RCC 7860 (cell line): ENCODE measurements at places on chromosomes 3 and 15.

GRCh38 chr3:46205286-46205960 is 2.7 kb downstream of the CCR1 start:
- DNase-seq: no peak

GRCh38 chr3:147380387-147380951 is 25.9 kb downstream of the ZIC4 start:
- DNase-seq: no peak

- no peak for DNase-seq
These were observed 8.8 kb upstream of the LRCH3 start for GRCh38 chr3:197782230-197782629.

DNA sequence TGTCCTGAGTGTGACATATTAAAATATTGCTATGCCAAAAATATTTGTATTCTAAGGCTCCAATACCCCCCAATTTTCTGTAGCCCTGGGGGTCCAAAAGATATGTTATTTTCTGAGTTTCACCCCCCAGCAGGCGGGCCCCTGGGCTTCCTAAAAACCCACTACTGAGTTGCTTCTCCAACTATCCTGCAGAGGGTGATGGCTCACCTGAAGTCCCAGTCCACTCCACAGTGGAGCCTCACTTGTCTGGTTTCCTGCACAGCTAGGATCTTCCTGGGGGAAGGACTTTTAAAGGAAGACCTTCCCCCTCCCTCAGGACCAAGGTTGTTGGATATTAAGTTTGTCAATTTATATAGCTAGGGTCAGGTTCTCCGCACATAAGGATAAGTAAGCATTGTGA is 1181.4 kb downstream of the ROBO2 start:
- DNase-seq: no peak

- DNase-seq: peak; percentile 14
These were observed 37.8 kb upstream of the SPTSSB start for GRCh38 chr3:161409069-161409468.

- no peak for DNase-seq
These were observed 27.2 kb upstream of the MEX3B start for GRCh38 chr15:82072926-82073537.

GRCh38 chr3:99972380-99973104 is 141.8 kb downstream of the FILIP1L start:
- no peak for DNase-seq

- DNase-seq: no peak
These were observed 217.9 kb downstream of the TBC1D2B start for GRCh38 chr15:77859491-77860060.

DNA sequence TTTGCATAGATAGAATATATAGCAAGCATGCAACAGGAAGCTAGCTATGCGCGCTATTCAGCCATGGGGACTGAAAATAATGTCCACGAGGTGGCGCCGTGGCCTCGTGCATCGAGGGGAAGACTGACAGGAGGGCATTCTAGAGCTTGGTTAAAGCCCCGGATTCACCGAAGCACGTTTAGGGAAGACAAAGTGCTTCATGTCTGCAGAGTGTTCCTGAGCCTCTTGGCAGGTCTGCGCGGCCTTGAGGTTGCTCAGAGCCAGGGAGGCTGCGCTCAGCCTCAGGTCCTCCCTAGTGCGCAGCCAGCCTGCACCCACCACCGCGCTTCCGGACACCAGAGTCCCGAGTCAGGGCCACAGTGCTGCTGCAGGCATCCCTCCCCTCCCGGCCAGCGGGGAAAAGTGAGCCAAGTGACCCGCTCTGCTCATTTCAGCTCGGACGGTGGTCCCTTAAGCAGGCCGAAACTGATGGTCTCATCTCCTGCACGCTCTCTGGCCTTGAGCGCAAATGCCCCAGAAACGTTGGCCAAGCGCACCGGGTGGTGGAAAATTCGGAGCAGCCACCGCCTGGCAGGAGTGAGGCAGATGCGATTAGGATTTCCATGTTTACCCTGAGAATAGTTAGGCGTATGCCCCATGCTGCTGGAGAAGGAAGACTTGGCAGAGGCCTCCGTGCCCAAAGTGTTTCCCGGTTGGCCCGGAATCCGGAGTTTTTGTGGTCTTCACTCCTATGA is 24.8 kb downstream of the GABRA5 start:
- DNase-seq: peak; percentile 16

GRCh38 chr15:90646662-90647305 is 70.4 kb upstream of the BLM start:
- no peak for DNase-seq

DNA sequence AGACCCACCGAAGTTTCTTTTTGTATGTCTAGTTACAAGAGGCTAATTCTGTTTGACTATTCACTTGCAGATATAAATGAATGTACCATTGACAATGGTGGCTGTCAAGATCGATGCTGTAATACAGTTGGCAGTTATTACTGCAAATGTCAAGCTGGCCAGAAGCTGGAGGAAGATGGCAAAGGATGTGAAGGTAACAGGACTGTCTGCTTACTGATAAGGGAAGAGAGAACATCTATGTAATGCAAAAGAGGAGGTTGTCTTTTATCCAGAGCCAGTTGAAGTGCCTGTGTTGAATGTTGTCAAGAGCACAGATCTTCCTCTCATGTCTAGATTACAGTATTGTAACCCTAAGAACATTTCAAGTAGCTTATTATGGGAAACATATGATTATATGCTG is 549.5 kb upstream of the GOLIM4 start:
- no peak for DNase-seq

GRCh38 chr3:156483426-156483825 is 71.5 kb downstream of the SSR3 start:
- DNase-seq: peak; percentile 83

DNA sequence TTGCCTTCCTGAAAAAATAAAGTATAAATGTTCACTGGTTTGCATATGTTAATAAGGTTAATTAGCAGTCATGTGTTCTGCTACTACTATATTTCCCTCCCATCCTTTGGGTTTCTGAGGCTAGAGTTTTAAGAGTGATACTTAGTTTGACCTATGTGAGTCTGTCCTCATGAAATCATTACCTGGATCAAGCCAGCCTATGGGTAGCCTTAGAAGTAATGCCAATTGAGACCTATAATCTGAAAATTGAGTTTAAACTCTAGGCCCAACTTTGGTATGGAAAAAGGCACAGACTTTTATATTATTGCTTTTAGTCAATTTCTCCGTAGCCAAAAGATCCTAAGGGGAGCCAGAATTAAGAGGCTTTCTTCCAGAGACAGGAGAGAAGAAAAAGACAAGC is 18.4 kb upstream of the SOX2 start:
- DNase-seq: no peak

DNA sequence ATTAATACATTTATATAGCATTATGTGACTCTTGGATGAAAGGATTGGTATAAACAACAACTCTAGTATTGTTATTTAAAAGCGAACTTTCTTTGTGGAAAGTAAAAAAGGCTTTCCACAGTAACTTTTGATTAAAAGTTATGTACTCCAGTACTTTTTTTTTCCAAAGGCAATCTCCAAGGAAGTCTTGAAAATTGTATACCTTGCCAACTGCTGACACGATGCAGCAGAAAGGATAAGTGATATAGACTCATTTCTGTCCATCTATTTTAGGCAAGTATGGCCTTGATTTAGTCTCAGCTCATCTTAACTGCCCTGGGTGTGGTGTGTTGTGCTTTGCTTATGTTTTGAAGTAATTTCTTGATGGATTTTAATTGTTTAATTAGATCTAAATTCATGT is 79.7 kb downstream of the OTOL1 start:
- DNase-seq: no peak

DNA sequence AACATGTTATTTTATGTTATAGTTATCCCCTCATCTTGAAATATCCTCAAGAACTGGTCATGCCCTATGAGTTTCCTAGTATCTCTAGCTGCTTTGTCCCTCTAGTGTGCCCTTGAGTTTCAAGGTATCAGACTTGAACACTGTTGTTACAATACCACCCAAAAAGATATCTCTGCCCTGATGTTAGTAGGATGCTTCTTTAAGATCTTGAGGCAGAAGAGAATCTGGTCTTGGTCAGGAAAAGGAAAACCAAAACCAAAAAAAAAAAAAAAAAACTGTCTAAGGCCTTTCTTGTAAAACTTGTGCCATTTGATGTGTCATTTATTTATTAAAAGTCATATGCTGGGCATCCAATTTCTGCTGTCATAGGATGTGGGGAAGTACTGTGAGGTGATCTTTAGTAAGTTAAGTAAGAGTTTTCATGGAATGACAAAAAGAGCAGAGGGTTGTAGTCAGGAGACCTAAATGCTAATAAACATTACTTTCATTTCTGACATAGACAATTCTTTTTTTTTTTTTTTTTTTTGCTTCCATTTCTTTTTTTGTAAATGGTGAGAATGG is 229.7 kb downstream of the NECTIN3 start:
- DNase-seq: no peak

- no peak for DNase-seq
These were observed 505.7 kb upstream of the IL12A start for GRCh38 chr3:159482994-159483367.

- DNase-seq: no peak
These were observed 12.0 kb upstream of the DAPK2 start for GRCh38 chr15:64058279-64058678.

GRCh38 chr15:84878504-84878903 is 6.0 kb upstream of the SLC28A1 start:
- DNase-seq: no peak

GRCh38 chr15:97953748-97954147 is 6.8 kb upstream of the ARRDC4 start:
- no peak for DNase-seq

DNA sequence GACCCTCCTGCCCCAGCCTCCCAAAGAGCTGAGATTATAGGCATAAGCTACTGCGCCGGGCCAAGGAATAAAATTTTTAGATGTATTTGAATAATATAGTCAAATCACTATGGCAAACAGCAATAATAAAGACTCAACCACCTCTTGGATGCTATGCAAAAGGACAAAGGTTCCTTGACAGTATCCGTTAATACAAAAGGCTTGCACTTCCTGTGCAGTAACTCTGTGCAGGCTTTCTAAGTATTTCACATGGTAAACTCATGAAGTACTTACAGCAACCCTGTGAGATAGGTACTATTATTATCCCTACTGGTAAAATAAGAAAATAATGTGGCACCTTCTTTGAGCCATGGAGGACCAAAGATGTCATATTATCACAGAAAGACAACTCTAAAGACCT is 86.8 kb downstream of the SHQ1 start:
- DNase-seq: no peak

DNA sequence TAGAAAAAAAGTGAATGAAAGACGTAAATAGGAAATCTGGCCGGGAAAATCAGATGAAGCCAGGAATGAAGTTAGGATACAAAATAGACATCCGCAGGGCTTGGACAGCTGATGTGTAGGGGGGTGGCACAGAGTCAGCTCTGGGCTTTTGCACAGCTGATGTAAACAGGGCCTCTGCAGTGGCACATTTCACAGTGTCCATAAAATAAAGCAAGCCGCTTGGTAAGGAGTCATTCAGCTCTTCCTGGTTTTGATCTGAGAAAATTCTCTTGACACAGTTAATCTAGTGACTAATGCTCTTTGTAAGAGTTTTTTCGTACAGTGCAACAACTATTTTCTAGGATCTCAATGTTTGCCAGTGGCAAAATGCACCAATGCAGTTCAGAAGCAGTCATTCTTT is 153.3 kb downstream of the USP13 start:
- no peak for DNase-seq

DNA sequence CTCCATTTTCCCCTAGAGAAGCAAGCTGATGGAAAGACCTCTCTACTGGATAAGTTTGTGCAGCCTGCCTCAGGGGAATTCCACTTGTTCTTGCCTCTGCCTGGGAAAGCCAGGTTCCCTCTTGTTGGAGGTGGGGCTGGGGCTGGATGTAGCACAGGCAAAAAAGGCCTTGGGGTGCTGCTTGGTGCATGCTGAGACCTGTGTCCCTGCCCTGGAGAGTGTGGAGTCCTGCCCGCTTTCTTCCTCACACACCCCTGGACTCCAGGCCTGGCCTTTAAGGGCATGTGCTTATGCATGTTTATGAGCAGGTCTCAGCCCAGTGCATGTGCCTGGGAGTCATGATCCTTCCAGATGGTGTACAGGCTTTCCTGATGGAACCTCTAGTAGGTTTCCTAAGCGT is 23.5 kb upstream of the JMJD7 start:
- DNase-seq: no peak

GRCh38 chr15:52066842-52067544 is 45.6 kb downstream of the BCL2L10 start:
- no peak for DNase-seq

- no peak for DNase-seq
These were observed 25.8 kb downstream of the GABRA5 start for GRCh38 chr15:26892678-26893077.

- no peak for DNase-seq
These were observed 280.0 kb upstream of the P2RY1 start for GRCh38 chr3:152554980-152555379.

- no peak for DNase-seq
These were observed 107.8 kb downstream of the MBNL1 start for GRCh38 chr3:152376351-152377183.

- DNase-seq: no peak
These were observed 37.3 kb downstream of the CACNA1D start for GRCh38 chr3:53531749-53532148.

DNA sequence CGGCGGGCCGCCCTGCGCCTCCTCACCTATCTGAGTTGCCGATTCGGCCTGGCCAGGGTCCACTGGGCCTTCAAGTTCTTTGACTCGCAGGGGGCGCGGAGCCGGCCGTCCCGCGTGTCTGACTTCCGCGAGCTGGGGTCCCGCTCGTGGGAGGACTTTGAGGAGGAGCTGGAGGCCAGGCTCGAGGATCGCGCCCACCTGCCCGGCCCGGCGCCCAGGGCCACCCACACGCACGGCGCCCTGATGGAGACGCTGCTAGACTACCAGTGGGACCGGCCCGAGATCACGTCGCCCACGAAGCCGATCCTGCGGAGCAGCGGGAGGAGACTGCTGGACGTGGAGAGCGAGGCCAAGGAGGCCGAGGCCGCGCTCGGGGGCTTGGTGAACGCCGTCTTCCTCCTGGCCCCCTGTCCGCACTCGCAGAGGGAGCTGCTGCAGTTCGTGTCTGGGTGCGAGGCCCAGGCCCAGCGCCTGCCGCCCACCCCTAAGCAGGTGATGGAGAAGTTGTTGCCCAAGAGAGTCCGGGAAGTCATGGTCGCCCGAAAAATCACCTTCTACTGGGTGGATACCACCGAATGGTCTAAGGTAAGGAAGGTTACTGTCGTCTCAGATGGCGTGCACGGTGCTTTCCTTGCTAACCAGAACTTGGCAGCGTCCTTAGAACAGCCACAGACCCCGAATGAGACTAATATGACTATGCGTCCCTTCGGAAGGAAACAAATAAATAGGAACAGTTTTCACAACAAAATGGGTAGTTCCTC is 567 bp downstream of the TICRR start:
- no peak for DNase-seq

DNA sequence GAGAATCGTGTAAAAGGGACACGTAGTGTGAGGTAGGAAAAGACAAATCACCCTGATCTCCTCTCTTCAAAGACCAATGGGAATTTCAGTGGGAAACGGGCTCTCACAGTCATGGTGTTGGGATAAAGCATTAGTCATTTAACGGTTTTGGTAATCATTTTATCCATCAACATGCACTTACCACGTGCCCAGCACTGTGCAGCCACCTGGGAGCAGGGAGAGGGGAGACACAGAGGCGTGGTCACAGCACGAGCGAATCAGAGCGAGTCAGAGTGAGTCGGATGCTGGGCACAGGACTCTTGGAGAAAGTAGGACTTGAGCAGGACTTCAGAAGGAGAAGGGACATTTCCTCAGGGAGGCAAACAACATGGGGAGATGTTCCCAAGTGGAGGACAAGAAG is 130.8 kb downstream of the MINAR1 start:
- no peak for DNase-seq
